ENCODE measurements at places on chromosomes 6 and 20.

DNA sequence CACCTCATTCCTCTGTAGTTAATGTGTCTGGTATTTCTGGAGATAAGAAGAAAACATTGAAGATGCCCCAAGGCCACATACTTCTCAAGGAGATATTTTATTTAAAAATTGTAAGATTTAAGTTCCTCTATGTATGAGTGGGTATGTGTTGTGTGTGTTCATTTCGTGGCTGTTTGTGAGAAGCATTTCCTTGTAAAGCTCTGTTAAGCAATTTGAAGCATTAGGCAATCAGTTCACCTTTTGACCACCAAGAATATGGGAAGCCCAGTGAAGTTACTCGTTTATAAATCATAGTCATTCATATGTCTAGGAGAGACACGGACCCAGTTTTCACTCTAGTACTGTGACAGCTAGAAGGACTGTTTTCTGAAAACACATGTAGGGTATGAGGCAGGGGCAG is 717.6 kb upstream of the MAP3K7 start:
- ATAC-seq: no peak

DNA sequence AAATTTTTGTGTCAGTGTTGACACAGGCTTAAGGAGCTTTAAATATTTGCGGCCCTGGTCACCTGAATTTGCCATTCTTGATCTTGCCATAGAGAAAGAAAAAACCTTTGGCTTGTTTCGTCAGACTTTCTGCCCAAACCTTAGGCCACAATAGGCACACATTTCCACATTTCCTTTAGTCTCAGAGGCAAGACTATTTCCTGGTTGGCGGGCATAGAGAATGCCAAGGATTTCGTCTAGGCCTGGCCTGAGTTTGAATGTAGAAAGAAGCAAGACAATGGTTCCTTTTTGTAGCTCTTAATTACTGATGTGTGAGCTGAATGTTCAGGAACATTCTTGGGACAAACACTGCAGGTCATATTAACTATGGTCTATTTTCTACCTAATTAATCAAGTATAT is 108.1 kb downstream of the TRMT11 start:
- ATAC-seq: no peak

GRCh38 chr6:102229271-102229670 is 835.8 kb downstream of the GRIK2 start:
- no peak for ATAC-seq

DNA sequence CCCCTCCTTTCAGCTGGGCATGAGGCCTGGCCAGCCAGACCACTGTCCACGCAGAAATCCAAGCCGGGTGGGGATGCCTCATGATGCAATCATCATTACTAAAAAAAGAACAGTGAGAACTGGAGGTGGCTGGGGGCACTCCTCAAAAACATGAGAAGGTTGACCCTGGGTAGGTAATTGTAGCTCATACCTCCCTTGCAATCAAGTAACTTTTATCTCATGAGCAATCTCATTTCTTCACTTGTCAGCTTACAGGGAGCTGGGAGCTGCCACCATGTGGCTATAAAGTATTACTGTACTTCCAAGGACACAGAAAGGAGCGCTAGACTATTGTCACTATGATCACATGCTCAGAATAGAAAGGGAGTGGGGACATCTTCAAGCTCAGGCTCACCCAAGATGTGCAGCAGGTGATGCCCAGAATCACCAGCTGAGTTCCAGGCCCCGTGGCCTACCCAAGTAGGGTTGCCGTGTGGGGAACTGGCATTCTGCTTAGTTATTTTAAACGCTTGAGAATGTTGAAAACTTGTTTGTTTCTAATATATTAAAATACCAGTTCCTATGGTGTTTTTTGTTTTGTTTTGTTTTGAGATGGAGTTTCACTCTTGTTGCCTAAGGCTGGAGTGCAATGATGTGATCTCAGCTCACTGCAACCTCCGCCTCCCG is 3.0 kb upstream of the CDH26 start:
- ATAC-seq: no peak

DNA sequence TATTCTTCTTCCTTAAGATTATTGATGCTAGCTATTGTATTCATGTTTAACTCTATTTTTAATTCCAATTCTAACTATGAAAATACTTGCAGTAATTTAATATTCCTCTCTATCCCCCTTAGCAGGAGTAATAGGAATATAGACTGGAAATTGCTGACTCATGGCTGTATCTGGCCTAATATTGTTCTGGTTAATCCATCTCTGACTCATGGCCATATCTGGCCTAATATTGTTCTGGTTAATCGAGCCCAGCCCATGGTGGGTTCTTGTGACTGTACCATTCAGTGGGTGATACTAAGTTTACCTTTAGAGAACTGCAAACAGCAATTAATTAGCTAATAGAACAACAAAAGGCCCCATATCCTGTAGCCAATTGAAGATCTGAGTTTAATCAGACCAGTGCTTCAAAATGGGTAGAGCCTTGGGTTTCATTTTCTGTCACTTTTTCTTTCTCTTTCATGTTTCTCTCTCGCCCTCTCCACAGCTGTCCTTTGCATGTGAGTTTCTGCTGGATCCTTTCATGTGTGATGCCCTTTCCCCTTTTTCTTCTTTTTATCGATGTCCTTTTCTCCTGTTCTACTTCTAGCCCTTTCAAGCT is 50.6 kb downstream of the SLC22A3 start:
- ATAC-seq: no peak

- ATAC-seq: no peak
These were observed 23.8 kb upstream of the POLR1H start for GRCh38 chr6:30037182-30037788.

- no peak for ATAC-seq
These were observed 64.4 kb downstream of the CHMP4B start for GRCh38 chr20:33875534-33876026.

DNA sequence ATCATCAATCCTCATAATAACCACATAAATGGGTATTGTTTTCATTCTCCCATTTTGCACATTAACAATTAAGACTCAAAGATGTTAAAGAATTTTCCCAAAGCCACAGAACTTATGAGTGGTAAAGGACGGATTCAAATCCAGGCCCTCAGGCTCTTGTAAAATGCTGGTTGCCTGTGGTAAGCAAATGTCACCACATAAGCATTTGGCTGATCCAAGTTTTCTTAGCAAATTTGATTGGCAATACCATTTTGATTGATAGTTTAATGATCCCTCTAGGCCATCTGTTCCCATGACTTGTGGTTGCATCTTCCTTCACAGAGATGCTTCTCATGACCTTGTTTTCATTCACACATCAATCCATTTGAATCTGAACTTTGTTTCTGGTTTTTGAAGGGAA is 252.0 kb upstream of the RIN2 start:
- no peak for ATAC-seq

GRCh38 chr6:29255530-29255929 is 46.0 kb upstream of the OR14J1 start:
- ATAC-seq: no peak

DNA sequence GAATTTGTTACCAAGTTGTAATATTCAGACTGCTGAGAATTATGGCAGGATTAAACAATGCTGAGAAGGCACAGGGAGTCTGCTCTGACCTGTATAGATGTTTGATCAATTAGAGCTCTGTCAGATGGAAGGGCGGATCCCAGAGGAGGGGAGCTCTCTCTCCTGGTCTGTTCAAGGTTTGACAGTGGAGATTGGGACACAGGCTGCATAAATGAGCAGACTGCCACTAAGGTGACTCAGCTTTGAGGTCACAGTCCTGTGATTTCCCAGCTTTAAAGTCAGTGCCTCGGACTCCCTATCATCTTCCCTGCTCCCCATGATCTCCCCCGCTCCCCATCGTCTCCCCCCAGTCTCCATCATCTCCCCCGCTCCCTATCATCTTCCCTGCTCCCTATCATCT is 59.2 kb upstream of the SLC22A23 start:
- ATAC-seq: no peak

- ATAC-seq: no peak
These were observed 18.5 kb downstream of the ATP9A start for GRCh38 chr20:51749674-51750036.

Data from stimulated activated memory B cell treated with anti-CD40 and anti-IgM and Interleukin-4, amounts not matched to agents 10 μg/mL and 1 μg/mL and 100 μg/mL, for 72 hours (primary cell).